Activated gamma-delta T cell treated with anti-CD3 and anti-CD28 coated beads, Interleukin-2, amount 50 U/mL, for 16 hours (primary cell): ENCODE measurements at places on chromosomes 6 and 20.

DNA sequence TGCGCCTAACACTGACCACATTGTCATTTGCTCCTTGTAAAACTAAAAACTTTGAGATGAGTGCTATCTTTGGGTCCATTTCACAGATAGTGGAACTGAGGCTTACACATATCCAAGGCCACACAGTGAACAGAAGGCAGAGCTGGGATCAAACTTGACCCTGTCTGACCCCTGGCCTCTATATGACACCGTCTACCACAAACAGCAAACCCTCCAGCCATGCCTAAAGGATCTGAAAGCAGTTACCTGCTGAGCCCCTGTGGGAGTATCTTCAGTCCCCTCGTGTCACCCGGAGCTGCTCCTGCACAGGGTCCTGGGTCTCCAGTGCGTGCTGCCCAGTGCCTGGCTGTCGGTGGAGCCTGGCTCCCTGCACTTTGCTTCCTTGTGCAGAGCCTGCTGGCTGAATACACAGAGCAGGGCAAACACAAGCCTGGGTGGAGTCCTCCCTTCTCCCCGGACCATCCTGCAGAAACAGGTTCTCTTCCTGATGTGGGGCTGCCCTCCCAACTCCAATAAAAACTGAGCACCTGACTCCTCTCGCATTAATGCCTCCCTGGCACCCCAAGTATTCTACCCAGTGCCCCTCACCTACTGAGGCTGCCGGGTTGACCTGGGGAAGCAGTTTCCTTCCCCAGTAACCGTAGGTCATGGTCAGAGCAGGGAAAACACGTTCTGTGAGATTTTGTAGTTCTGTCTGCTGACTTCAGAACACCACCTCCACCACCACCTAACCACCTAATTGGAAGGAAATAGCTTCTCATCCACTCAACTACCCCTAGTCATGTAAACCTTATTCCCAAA is at the start of gene BCAS1:
TSS of gene BCAS1 (minus strand) at position 408 of the 801 bp plus-strand sequence. CDS start 11,876 bp downstream, outside the sequence.
- DNase-seq = no peak

GRCh38 chr20:52621401-52621800 is 350.8 kb upstream of the TSHZ2 start:
- no peak for DNase-seq

GRCh38 chr6:157403686-157404051 is 22.7 kb downstream of the ZDHHC14 start:
- DNase-seq = no peak

DNA sequence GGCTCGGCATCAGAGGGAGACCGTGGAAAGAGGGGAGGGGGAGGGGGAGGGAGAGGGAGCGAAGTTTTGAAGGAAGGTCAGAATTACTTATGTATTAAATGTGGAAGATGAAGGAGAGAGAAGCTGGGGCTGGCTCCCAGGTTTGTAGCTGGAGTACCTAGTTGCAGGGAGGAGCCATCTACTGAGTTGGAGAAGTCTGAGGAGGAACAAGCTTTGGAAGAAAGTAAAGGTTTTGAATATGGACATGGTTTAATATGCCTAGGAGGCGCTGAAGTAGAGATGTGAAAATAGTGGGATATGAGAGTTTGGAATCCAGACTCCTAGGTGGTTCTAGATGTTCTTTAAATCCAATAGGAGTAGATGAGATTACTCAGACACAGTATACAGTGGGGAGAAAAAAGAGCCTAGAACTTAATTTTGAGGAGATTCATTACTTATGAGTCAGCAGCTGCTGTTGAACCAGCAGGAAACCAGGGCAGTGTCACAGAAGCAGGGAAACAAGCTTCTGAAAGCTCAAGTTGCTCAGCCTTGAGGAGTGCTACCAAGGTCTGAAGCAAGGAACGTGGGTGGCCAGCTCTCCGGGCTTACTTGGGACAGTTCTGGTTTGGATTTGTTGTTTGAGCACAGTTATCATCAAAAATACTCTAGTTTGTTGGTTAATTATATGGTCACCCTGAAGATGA is 149.3 kb downstream of the UTRN start:
- no peak for DNase-seq

- peak; percentile 11 for DNase-seq
These were observed 180.3 kb downstream of the CDH26 start for GRCh38 chr20:60138256-60139220.

GRCh38 chr6:81750200-81750599 is 2.3 kb downstream of the TENT5A start:
- no peak for DNase-seq

- no peak for DNase-seq
These were observed 224.9 kb downstream of the ANKRD60 start for GRCh38 chr20:58003525-58003924.

DNA sequence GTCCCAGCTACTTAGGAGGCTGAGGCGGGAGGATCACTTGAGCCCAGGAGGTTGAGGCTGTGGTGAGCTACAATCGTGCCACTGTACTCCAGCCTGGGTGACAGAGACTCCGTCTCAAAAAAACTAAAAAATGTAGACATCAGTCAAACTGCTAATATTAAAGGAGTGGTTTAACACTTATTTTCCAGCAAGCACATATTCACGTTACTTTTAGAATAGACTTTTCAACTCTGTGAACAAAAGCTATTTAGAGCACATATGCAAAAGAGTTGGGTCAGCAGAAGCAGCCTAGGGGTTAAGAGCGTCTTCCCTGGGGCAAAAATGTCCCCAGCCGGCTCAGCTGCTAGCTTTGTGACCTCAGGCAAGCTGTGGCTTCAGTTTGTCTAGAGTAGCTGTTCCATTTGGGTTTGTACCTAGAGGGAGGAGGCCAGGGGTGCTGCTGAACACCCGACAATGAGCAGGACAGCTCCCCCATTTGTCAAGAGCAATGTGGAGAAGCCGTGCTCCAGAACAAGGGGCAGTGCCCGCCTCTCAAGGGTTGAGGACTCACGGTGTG is 62.5 kb upstream of the PTGIS start:
- no peak for DNase-seq

DNA sequence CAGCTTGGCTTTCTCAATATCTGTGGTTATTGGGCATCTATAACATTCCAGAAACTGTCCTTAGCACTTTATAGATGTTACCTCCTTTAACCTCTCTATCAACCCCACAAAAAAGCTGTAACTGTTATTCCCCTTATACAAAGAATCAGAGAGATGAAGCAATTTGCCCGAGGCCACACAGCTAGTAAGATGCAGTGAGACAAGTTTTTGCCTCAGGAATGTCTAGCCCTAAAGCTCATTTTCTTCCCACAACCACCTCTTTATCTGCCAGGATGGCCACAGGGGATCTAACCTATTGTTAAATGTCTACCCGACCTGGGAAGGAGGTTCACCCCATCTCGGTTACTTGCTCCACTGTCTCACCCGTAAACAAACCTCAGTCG is 31.9 kb upstream of the TCP11 start:
- DNase-seq = no peak

GRCh38 chr6:11929241-11929835 is 82.8 kb upstream of the HIVEP1 start:
- no peak for DNase-seq

DNA sequence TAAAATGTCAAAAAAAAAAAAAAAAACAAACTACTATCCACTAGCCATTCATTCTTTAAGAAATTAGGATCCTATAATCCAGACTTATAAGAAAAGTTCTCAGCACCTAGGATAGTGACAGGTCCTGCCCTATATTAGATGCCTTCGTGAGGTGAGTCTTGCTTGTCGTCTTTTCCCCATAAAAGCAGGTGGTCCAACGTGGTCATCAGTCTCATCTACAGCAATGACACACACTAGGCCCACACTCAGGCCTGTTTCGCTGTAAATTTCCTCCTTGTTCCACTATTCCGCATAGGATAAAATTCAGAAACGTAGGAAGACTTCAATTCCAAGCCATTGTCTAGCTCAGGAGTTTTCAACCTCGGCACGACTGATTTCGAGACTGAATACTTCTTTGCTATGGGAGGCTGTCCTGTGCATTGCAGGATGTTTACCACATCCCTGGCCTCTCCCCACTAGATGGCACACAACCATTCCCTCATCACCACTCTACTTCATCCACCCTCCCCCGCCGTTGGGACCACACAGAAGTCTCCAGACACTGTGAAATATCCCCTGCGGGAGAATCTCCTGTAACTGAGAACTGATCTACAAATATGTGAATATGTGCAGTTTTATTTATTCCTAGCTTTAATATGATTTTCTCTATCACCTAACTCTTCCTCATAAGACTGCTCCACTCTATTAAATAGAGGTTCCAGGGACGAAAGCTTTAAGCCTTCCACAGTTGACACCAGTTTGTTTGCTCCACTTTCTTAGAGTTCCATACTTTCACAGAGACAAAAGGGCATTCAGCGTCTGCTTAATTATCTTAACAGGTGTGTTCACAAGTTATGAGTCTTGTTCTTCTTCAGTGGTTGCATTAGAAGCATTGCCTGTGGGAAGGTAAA is 346.3 kb downstream of the BMP2 start:
- DNase-seq = no peak

DNA sequence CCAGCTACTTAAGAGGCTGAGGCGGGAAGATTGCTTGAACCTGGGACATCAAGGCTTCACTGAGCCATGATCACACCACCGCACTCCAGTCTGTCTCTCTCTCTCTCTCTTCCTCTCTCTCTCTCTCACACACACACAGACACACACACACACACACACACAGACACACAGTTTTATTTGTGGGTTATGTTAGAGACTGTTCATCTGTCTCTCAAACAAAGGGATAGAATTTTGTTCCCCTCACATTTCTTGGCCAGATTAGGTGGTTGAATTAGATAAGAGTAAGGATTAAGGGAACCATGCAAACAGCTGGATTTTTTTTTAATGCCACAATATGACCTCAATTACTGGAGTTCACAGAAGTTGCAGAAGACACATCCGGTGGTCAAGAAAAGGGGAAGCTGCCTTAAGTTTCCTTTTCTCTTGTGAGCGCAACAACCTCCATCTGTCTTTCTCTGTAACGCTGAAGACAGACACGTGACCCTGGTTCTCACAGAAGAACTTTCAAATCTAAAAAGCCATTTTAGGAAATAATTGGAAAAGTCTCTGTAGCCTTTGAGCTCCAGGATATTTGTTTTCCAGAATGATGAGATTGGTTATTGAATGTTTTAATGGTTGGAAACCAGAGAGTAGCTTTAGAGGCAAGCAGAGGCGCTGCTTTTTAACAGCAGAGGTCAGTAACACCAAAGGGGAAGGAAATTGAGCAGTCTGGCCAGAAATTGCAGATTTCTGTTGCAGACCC is 32.9 kb upstream of the LGSN start:
- no peak for DNase-seq

- no peak for DNase-seq
These were observed 247.0 kb downstream of the LRFN2 start for GRCh38 chr6:40340196-40340595.

- DNase-seq = no peak
These were observed 65.1 kb upstream of the PLEKHG1 start for GRCh38 chr6:150534553-150534952.

DNA sequence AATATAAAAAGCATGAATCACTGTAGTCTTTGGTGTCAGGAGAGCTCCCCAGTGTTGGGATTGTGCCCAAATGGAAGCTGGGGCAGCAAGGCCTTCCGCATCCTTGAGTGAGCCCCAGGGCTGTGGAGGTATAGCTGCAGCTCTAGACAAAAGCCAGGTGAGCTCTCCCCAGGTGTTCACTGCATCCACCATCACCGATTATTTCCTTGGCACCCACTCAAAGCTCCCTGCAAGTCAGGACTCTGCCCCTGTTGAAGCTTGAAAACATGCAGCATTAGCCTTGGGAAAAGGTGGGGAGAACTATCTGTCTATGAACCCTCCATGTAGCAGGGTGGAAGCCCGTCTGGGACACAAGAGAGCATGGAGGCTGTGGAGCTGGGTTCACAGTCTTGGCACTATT is 228.8 kb downstream of the BMP7 start:
- no peak for DNase-seq

- DNase-seq = no peak
These were observed 54.7 kb downstream of the RAB44 start for GRCh38 chr6:36752187-36752885.

DNA sequence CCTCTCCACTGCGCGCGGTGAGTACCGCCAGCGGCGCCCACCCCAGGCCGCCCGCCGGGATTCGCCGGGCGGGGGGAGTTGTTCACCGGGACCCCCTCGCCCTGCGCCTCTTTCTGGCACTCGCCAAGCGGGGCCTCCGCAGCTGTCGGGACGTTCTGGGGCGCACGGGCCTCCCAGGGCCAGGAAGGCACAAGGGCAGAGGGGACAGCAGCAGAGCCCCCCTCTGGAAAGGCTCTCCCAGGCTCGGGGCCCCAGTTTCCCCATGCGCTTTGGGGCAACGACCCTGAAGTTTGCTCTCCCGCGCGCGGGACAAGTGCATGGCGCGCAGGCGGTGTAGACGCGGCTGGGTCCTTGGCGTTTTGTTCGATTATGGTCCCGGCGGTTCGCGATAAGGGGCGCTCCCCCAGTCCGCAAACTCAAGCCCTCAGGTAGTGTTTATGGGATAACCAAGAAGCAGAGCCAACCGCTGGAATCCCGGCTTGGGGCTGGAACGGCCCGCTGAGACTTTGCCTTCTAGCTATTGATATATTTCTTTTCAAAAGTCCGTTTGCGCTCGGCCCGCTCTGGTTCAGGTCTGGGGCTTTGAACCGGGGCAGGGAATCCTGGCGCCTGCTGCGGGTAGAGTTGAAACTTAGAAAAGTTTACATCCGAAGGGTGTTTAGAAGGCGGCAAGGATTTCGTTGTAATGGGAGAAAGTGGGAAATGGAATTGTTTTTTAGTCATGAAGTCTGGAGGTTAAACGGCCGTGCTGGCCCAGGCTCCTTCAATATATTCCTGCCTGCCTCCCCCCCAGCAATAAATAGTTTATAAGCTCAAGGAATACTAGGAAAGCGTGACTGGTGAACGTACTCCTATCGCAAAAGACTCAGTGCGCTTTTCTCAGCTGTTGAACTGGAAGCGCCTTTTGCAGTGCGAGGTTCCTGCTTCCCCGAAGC is 595 bp downstream of the EYA2 start:
- no peak for DNase-seq

DNA sequence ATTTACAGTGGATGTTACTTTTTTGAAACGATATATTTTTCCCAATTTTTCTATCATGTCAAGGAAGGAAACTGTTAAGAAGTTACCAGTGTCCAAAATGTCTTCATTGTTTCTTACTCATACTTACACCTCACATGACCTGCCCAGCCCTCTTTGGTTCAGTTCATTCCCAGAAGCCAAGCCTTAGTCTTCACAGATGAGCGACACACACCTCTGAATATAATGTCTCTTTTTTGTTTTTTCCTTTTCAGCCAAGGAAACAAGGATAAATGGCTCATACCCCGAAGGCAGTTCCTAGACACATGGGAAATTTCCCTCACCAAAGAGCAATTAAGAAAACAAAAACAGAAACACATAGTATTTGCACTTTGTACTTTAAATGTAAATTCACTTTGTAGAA is 225.2 kb downstream of the SMOC2 start:
- no peak for DNase-seq

- peak; percentile 49 for DNase-seq
These were observed 8.1 kb upstream of the PFDN4 start for GRCh38 chr20:54199721-54200176.

GRCh38 chr6:163354761-163355425 is 59.6 kb upstream of the QKI start:
- DNase-seq = no peak

GRCh38 chr20:19348582-19348981 is 136.1 kb downstream of the SLC24A3 start:
- no peak for DNase-seq

GRCh38 chr20:1174787-1175186 is 10.0 kb downstream of the TMEM74B start:
- DNase-seq = no peak
